CD4-positive, alpha-beta T cell treated with Interleukin-12 subunit alpha and Interleukin-12 subunit beta, for 1 hour (primary cell): ENCODE measurements at places on chromosomes 1 and 21.
A peak's percentile ranks its signal among the peaks of the same experiment; 100 is the strongest.

- no peak for DNase-seq
These were observed 2.5 kb downstream of the SLC25A34 start for GRCh38 chr1:15738416-15739113.

DNA sequence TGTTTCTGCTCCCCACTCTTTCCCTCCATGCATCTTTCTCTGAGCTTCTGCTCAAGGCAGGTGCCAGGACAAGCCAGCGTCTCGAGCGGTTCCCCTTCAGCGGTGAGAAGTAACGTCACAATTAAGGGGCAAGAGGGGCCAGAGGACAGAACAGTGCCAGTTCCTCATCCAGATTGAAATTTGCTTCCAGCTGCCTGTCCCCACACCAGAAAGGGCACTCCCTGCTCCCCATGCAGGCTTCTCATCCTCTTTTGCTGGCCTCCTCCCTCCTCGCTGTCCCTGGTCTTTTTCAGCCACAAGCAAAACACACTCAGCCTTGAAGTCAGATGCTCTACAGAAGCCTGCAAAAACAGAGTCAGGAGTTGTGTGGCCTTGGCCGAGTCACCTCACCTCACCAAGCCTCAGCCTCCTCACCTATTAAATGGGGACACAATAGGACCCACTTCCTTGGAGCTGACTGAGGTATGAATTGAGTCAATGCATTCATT lies 35.0 kb upstream of the ECE1 start:
- no peak for DNase-seq

GRCh38 chr21:33289199-33289819 lies 23.1 kb downstream of the IL10RB start:
- no peak for DNase-seq

GRCh38 chr1:38891753-38892152 lies 10.4 kb upstream of the GJA9 start:
- peak; percentile 8 for DNase-seq

DNA sequence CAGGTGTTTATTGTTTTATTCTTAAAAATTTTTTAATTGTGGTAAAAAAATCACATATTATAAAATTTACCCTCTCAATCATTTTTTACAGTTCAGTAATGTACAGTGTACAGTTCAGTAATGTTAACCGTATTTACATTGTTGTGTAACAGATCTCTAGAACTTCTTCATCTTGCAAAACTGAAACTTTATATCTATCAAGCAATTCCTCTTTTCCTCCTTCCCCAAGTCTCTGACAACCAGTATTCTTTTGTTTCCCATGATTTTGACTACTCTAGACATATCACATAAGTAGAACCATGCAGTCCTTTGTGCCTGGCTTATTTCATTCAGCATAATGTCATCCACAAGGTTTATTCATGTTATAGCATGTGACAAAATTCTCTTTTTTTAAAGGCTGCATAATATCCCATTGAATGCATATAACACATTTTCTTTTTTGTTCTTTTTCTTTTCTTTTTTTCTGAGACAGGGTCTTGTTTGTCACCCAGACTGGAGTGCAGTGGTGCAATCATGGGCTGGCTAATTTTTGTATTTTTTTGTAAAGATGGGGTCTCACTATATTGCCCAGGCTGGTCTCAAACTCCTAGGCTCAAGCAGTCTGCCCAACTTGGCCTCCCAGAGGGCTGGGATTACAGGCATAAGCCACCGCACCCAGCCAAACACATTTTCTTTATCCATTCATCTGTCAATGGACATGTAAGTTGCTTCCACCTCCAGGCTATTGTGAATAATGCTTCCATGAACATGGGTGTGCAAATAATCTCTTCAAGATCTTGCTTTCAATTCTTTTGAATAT lies 17.2 kb upstream of the RCSD1 start:
- DNase-seq = no peak

DNA sequence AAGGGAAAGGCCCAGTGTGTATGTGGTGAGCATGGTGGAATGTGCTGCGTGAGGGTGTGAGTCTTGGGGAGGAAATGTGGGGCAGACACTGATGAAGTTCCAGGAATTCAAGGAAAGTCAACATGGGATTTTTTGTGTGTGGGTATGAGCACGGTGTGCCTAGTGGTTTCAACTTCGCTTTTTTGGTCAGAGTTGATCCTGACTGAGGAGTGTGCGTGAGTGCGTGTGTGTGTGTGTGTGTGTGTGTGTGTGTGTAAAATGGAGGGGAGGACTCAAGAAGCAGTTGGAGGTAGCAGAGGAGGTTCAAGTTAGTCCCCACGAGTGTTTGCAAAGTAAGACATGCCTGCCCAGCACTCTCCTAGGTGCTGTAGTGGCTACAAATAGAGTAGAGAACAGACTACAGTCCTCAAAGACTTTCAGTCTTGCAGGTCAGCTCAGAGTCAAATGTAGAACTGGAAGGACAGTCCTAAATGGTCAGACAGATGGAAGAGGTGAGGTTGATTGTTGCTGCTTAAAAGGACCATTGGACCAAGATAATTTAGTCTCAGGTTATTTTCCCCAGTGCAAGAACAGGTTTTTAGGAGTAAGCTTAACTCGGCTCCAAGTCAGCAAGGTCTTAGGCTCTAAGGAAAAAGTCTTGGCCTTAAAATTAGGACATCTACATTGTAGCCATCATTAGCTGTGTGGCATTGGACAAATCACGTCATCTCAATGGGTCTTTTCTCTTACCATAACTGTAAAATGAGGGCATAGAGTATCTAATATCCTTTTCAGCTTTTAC lies 25.0 kb downstream of the SLAMF1 start:
- DNase-seq = no peak

GRCh38 chr1:182147136-182147820 lies 85.8 kb upstream of the ZNF648 start:
- DNase-seq = peak; percentile 16

GRCh38 chr1:68355614-68356013 lies 94.1 kb downstream of the RPE65 start:
- DNase-seq = no peak

- DNase-seq = no peak
These were observed 67.8 kb downstream of the SLC35A3 start for GRCh38 chr1:100037656-100037926.

DNA sequence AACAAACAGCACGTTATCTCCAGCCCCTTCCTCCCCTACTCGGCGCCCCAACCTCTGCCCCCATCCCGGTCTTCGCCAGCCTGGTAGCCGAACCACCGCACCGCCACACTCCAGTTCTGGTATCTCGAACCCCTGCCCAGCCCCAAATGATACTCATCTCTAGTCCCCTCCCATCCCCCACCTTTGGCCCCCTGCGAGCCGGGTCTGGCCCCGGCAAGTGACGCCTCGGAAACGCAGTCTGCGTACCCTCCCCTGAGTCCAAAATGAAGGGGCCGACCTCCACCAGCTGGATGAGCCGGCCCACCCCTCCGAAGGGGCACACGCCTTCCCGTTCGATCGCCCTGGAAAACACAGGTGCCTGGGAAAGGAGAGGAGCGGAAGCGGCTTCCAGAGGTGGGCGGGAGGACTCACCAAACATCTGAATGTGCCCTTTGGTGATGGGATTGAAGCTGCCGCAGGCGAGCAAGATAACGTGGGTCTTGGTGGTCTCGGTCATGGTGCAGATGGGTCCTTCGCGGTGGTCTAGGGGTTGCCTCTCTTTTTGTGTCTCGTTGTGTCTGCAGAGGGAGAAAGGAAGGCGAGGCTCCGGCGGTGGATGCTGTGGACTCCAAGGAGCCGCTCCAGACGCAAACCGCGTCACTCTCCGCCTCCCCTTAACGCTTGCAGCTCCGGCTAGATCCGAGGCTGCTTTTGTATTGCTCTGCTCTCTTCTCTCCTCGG lies at the start of gene NMNAT2:
Gene NMNAT2 (minus strand): TSS at position 609 of the 720 bp plus-strand sequence. CDS start 113 bp downstream, at position 496.
- no peak for DNase-seq

DNA sequence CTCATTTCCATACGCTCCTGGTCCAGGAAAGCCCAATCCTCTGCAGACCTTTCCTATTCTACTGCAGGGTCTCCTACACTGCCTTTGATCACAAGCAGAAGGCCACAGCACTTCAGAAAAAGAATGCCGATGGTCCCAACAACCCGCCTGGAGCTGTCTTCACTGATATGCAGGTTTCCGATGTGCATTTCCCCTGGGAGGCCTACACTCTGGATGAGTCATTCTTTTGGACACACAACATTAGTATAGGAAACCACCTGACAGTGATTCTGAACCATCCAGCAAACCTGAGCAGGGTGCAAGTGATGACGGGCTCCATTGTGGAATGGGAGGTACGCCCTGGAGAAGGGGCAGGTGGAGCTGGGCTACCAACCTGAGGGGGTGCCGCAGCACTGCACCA lies 15.0 kb downstream of the PCAT6 start:
- DNase-seq = no peak

DNA sequence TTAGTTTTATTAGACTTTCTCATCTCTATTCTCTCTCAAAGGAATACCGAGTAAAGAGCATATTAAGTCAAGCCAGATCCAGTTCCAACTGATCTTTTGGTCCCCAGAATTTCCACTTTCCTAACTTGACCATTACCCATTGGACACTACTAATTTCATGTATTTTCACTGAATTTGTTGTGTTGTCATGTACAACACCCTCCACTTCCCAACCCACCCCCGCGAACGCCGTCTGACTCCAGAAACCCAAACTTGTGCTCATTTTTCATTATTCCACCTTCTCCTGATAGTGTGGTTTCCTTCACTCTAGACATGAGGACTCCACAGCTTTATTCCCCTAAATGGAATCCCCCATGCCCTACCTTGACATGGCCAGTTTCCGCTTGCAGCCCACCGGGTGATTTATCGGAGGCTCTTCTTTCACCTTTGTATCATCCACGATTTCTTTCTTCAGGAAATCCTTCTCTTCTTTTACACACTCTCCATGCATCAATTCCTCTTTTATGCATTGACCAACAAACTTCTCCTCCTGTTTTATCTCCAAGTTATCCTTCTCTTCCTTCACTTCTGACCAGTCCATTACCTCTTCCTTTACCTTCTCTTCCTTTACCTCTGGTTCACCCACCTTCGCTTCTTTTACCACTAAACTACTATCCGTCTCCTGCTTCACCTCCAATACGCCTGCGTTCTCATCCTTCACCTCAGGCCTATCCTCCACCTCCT lies 805 bp downstream of the ZNHIT6 start:
- no peak for DNase-seq

DNA sequence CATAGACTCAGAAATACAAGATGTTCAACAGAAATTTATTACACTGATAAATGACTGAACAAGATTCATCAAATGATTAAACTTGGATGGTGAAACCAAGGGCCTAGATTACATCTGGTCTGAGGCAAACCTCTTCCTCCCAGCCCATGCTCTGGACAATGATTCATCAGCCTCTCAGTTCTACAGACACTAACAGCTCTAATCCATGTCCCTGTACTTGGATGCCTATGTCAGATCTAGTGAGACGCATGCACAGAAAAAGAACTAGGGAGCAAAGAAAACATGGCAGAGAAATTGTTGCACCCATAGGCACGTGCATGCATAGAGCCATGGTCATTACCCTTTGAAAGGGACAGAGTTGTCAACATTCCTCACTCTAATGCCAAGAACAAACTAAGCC lies 250.1 kb downstream of the KCNH1 start:
- no peak for DNase-seq

- no peak for DNase-seq
These were observed 95.8 kb downstream of the ARHGEF10L start for GRCh38 chr1:17635276-17635675.

GRCh38 chr1:85490270-85490985 lies 25.5 kb upstream of the DDAH1 start:
- no peak for DNase-seq

- DNase-seq = no peak
These were observed 11.9 kb downstream of the PIGV start for GRCh38 chr1:26799479-26800142.

GRCh38 chr1:201507360-201507675 lies 395 bp upstream of the CSRP1 start:
- no peak for DNase-seq

- DNase-seq = no peak
These were observed 81.1 kb downstream of the CACHD1 start for GRCh38 chr1:64550946-64551605.

DNA sequence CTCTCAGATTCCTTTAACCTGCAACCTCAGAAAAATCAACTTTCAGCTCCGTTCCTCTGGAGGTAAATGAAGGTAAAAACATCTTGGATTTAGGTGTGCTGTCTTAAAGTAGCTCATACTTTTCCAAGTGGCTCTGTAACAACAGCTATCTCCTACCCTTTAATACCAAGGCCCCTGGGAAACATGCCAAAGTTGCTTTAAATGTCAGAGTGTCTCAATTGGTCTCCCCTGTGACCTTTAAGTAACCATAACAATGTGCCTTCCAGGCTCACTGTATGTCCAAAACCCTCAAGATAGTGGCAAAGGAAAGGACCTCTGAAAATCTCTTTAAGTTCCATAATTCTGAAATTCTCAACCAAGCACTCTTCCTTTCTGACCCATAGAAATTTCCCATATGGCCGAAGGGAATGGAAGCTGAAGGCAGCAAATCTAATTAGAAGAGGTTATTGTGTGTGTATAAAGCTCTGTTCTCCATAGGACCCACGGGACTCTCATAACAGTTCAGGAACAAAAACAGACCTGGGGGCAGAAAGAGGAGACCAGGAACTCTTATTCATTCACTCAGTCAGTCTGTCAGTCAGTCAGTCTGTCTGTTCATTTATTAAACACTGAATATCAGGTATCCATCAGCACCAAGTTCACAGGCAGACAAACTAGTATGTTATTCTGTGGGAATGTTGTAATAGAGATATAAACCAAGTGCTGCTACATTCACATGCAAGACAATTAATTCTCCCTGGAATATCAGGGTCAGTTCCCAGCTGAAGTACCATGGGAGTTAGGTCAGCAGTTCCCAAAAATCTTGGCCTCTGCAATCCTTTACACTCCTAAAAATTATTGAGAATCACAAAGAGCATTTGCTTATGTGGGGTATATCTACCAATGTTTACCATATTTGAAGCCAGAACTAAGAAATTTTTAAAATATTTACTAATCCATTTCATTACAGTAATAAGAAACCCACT lies 19.1 kb downstream of the ASTN1 start:
- no peak for DNase-seq

GRCh38 chr1:219160967-219161366 lies 12.7 kb upstream of the LYPLAL1 start:
- DNase-seq = no peak

- DNase-seq = no peak
These were observed 2.5 kb downstream of the ATP5PF start for GRCh38 chr21:25732091-25732760.

GRCh38 chr1:37354876-37355650 lies 119.3 kb upstream of the ZC3H12A start:
- DNase-seq = no peak

DNA sequence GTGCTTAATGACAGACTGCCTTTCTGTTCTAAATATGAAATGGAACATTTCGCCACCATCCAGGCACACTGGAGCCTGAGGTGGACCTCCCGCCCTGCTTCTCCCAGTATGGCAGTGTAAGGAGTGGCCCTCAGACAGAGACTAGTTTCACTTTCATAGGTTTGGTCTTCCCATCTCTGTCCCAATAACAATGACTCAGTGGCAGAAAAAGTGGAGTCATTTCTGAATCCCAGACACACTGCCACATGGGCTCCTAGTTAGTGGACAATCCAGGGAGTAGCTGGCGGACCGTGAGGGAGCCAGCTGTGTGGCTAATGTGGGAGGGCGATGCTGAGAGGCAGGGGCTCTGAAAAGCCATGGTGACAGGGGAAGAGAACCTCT lies 95.6 kb upstream of the TSPAN2 start:
- no peak for DNase-seq

GRCh38 chr1:56028244-56028643 lies 551.1 kb downstream of the PLPP3 start:
- DNase-seq = no peak

GRCh38 chr1:212630158-212630900 lies 21.8 kb downstream of the ATF3 start:
- peak; percentile 67 for DNase-seq

GRCh38 chr1:79646880-79647279 lies 640.4 kb upstream of the ADGRL4 start:
- no peak for DNase-seq

GRCh38 chr1:26998429-26999300 lies 5.2 kb downstream of the TRNP1 start:
- no peak for DNase-seq
